NCI-H524 (cell line): ENCODE measurements at places on chromosomes 3 and 15.
A peak's percentile ranks its signal among the peaks of the same experiment; 100 is the strongest.

- no peak for DNase-seq
Observed at GRCh38 chr3:161108840-161109239, 3.7 kb upstream of the B3GALNT1 start.

- DNase-seq, result no peak
Observed at GRCh38 chr15:89197503-89197971, 23.8 kb downstream of the RLBP1 start.

DNA sequence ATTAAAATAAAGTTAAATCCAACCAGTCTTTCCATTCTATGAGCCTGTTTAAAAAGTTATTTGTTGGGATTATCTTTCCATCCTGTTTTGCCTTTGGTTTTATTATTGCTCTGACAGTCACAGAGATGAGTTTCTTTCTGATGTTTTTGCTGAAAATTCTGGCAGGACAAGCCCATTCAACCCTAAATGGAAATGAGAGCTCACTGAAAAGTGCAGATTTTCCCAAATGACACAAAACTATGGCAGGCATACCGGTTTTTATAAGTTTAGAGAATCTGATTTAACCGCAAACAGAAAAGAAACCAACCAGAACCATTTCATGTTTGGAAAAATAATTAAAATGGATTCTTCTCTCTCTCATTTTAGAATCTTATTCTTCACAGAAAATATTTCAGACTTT, 238.1 kb upstream of the SGO1 start:
- DNase-seq, result no peak

GRCh38 chr3:16174026-16174355, 489 bp upstream of the GALNT15 start:
- no peak for DNase-seq

DNA sequence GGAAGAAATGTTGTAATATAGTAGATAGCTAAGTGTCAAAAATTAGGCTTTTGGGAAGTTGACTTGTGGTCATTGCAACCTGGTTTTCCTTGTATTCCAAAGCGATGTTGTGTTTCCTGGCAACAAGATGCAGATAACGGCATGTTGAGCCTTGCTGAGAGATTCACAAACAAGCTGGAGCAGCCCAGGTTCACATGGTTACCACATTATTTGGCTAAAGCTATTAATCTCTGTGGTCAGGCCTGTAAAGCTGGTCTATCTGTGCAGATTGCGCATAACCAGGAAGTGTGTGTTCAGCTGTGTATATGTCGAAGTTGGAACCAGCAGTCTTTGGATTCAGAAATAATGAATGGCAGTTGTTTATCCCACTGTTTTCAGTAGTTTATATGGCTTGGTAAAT, 6.6 kb downstream of the TIPARP start:
- DNase-seq, result peak; percentile 77

DNA sequence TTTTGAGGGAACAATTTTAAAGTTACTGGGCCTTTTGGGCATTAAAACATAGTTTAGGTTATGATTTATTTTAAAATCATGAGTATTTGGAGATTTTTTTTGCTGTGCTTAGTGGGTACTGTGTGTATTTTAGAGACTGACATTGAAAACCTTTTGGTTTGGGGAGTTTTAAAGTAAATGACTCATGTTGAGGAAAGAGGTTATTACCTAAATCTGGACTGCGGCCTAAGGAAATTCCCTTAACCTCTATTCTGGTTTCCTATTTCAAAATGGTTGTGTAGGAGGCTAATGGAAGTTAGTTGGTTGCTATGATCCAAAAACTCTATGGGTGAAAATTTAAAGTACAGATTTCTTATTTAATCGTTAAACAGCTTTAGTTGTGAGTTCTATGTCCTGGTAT, 57.3 kb upstream of the DPH6 start:
- no peak for DNase-seq

DNA sequence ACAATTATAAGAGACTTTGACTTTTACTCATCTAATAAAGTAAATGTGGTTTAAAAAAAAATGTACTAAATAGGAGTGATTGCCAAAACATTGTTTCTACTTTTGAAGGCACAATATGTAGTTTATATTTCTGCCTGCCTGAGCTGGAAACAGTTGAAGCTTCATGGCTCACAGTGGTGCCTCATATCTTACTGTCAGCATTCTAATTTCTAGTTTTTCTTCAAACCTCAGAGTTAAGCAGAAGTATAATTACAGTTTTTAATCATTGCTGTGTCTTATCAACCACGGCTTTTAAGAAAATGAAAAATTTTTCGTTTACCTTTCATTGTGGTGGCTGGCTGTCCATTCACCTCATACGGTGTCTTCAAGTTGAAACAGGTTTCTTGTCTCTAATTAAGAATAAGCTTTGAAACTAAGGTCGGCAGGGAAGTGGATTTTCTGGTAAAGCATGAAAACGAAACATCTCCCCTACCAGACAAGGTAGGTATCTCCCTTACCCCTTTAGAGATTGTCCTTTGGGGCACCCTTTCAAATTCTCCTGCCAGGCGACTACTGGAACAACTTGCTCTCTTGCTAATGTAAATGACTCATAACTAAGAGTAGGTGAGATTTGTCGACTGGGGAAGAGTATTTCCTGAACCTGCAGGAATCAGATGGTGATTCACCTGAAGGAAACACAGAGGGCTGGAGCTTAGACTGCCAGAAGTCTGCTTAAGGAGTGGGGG, at the start of gene GPR87:
GPR87 (minus strand) TSS at position 554 of the 725 bp plus-strand sequence. CDS start 16,720 bp downstream, outside the sequence.
- DNase-seq, result no peak

DNA sequence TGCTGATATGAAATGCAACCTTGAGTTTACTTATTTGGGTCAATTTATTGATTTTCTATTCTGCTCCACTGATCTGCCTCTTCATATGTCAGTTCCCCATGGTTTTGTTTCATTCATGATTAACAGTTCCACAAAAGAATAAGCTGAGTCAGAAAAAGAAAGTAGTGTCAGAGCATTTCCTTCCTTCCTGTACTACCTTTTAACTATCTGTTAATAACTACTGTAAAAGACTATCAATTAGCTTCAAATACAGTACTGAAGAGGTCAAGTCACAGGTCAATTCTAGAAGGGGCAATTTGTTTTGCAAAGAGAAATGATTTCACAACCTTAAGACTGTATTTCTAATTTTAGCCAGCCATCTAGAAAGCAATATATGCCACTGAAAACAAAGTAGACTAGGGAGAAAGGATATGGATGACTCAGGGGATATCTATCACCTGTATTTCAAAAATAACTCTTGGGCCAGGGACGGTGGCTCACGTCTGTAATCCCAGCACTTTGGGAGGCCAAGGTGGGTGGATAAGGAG, 129.5 kb downstream of the TFDP2 start:
- DNase-seq, result no peak

DNA sequence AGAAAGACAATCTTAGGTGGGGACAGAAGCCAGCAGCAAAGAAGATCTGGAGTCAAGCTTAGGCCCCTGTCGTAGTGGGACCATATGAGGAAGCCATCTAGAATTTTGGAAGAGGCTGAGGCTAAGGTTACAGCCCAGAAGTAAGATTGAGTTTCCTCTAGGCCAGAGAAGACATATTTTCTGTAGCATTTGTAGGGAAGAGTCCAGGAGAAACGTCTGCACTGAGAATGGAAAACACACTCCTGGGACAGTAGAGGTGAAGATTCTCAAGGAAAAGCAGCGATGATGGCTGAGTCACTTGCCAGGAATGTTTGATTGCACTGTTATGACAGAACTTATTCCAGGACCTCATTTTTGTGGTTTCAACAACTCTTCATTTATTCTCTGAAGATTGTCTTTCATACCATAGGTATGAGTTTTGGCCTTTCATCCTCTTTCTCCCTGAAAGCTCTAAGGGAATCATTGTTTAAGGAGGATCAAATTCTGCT, 107.2 kb downstream of the GTPBP8 start:
- no peak for DNase-seq

DNA sequence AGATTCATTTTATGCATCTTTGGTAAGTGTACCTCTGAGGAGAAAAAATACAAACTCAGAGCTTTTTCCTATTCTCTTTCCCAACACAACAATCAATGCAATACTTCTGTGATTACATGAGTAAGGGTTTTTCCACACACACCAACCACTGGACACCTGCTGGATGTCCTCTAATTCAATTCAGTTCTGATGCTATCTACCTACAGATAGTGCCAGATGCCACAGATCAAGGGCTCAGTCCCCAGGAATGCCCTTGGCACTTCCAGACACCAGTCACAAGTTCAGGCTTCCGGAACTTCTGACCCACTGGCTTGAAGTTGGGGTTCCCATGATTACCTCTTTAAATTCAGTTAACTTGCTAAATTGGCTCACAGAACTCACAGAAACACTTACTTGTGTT, 511.5 kb downstream of the AGBL1 start:
- no peak for DNase-seq

- DNase-seq, result no peak
Observed at GRCh38 chr3:186307594-186308221, 54.3 kb downstream of the DGKG start.

DNA sequence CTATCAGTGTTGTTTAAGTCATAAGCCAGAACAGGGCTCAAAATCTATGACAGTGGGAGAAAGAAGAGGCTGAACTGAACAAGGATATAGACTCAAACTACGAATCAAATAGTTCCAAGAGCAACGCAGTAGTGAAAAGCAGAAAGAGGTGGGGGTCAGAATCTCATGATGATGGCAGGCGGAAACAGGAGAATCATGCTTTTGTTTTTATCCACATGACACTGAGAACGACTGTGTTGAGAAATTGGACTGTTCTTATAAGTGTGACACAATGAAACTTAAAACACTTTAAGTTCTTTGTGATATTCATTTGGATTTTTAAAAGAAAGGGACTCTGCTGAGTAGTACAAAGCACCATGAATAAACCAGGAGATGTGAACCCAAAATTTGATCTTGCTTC, 309.4 kb downstream of the ULK4 start:
- no peak for DNase-seq

GRCh38 chr3:46466273-46466672, 1.6 kb upstream of the LTF start:
- no peak for DNase-seq

DNA sequence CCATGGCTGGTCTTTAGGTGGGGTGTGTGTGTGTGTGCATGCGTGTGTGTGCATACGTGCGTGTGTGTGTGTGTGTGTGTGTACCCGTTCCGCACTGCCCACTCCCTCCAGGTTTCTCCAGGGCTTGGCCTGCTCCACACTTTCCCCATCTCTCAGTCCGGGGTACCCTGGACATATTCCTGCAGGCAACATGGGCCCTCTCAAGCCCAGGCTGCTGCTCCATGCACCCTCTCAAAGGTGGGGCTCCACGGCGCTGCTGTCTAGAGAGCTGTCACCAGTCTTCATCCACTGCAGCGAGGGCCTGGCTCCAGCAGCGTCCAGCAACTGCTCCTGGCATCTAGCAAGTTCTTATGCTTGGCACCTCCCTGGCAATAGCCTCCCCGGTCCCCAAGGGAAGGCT, 86.1 kb downstream of the ATP10A start:
- DNase-seq, result no peak

DNA sequence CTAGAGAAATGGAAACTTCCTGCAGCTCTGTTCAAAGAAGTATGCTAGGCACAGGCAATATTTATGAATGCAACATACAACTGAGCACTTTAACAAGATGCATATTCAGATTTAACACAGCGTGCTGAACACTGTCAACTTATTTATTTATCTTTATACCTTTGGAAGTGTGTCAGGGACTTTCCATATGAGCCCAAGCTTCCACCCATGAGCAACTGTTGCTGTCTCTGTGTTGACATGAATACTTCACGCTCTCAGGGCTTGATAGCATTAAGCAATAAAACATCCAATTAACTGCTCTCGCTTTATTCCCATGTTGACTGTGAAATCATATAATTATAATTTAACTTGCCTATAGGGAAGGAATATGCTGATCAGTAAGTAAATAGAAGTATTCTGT, 116.6 kb upstream of the ROBO1 start:
- DNase-seq, result no peak

DNA sequence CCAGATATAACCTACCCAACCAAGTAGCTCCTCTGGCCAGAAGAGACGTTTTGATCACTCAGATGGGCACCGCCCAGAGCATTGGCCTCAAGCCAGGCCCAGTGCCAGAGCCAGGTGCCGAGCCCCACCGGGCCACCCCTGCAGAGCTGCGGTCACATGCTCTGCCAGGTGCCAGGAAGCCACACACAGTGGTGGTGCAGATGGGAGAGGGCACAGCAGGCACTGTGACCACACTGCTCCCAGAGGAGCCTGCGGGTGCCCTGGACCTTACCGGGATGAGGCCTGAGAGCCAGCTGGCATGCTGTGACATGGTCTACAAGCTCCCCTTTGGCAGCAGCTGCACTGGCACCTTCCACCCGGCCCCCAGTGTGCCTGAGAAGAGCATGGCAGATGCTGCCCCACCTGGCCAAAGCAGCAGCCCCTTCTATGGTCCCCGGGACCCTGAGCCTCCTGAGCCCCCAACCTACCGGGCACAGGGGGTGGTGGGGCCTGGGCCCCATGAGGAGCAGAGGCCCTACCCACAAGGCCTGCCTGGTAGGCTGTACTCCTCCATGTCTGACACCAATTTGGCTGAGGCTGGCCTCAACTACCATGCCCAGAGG, 19.1 kb upstream of the APEH start:
- DNase-seq, result no peak

- DNase-seq, result peak; percentile 32
Observed at GRCh38 chr3:130242850-130243569, 102.5 kb upstream of the COL6A5 start.

DNA sequence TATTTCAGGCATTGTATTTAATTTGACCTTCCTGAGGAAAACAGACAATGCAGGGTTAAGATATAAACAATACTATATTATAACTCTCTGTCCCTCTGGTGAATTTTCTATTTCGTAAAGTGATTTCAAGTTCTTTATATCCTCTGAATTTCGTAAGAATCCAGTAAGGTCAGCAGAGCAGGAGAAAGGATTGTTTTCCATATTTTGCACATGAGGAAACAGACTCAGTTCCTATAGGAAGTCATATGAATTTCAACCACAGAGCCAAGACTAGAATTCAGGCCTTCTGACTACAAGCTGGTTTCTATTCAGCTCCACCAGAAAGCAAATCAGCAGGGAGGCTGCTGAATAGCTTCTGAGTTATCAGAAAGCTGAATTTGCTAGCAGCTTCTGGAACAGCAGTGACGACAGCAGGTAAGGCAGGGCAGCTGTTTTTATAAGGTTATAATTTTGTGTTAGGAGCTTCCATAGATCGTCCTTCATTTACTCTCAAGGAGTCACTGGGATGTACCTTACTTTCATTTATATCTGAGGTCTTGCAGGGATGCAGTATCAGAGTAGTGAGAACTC, 11.1 kb upstream of the PLAAT1 start:
- DNase-seq, result peak; percentile 80

DNA sequence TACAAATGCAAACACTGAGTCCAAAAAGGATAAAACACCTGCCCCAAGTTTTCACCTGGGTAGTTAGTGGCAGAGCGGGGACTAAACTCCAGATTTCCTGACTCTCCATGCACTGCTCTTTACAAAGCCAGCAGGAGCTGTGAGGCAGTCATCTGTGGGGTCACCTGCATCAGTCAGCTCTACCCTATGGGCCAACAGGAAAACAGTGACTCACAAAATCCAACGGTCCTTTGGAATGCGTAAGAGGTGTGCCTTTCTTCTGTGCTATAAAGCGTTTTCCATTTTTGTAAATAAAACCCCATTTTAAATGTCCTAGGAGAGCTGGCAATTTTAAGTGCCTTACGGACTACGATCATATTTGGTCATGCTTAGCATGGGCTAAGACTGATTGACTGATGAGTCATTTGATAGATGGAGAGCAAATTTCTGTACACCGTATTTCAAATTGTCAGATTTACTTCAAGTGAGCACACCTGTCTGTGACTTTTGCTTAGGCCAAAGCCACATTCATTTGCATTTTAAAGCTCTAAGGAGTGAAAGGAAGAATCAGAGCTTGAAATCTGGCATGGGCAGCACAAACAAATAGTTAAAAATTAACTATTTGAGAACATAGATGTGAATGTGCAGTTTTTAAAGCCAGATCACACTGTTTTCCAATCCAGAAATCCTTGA, 4.4 kb upstream of the COL8A1 start:
- no peak for DNase-seq
